ENCODE measurements at places on chromosomes 1 and 21.

DNA sequence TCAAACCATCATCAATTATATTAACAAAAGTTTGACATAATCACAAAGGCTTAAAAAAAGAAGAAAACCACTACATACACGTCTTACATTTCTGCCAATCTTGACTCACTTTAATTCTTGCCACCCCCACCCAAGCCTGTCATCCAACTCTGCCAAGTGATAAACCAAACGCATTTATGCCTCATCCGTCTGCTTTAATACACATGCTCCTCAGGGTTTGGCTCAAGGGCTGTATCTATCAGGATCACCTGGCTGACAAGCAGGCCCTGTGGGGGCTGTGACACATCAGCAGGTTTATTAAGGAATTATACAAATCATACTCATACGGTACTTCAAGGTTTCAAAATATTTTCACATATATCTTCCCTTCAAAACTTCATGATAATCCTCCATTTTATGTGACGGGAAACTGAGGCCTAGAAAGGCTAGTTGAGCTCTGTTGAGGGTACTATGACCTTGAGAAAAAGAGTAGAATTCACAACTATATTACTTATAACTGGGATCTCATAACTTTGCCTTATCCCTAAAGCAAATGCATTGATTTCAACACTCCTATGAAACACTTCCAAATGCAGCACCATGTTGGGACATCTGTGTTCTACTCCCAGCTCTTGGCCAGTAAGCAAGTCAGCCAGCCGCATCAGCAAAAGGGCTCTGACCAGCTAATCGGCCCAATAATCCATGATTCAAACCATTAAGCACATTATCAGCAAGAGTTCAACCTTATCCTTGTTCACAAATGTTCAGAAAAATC is 8.7 kb downstream of the SORT1 start:
- no peak for DNase-seq

GRCh38 chr1:230251644-230252191 is 174.4 kb downstream of the PGBD5 start:
- no peak for DNase-seq

GRCh38 chr1:207691010-207691409 is 46.1 kb downstream of the CR1L start:
- no peak for DNase-seq

DNA sequence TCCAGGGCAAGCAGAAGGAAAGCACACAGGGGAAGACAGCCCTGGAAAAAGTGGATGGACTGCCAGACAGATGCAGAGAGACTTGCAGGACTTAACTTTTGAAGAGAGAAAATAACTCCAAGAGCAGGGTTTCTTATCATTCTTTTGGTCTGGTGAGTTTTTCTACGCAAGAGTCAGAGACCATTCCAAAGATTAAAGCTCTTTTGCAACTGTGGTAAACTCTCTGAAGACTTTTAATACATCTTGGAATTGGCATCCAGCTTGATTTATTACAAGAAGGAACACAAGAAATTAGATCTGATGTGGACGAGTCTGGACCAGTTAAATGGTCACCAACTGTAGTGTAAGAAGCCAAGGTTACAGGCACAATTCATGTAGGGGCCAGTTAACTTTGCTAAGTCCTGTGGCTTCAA is 153.4 kb downstream of the SIPA1L2 start:
- DNase-seq = no peak

GRCh38 chr1:2912424-2913061 is 108.7 kb upstream of the ACTRT2 start:
- DNase-seq = no peak

GRCh38 chr1:96191165-96191564 is 530.4 kb upstream of the PTBP2 start:
- no peak for DNase-seq

GRCh38 chr1:51946300-51946699 is 44.2 kb downstream of the RAB3B start:
- no peak for DNase-seq

GRCh38 chr1:159015440-159015909 is 5.8 kb downstream of the IFI16 start:
- DNase-seq = peak; percentile 66

GRCh38 chr1:175167861-175168260 is 24.7 kb downstream of the KIAA0040 start:
- no peak for DNase-seq

Data from globus pallidus (tissue), 1 donor.